ENCODE measurements at places on chromosomes 5 and 9.
A peak's percentile ranks its signal among the peaks of the same experiment; 100 is the strongest.

DNA sequence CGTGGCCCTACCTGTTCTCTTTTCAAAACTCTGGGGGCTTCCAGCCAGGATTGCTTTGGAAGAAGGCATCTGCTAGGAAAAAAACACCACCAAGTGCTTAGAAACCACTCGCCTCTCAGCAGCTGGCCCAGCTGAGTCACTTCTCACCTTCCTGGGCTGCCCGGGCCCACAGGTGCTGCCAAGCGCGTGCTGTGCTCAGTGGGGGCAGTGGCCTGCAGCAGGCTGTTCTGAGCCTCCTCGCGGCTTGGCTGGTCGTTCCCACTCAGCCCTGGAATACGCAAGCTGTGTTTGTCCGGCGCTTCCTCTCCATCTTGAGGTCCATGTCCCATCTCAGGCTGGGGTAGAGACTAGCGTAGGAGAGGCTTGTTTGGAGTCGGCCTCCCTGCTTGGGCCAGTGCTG, 102.5 kb upstream of the FCN2 start:
- no peak for DNase-seq

DNA sequence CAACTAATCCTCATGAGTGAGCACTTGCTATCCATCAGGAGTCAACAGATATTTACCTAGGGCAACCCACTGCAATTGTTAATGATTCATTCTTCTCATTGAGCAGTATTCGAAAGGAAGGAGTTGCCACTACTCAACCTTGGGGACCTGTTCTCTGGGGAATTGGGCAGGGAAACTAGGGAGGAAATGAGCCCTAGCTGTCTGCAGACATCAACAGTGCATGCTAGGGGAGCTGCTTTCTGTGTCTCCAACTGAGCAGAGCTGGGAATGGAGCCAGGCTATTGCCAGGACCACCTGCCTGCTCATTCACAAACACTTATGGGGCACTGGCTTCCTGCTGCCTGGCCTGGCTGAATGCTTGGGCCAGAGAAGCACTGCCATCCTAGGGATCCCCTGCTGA, 183.4 kb downstream of the TMEM38B start:
- no peak for DNase-seq

GRCh38 chr5:42929871-42930270, 110.2 kb downstream of the ANXA2R start:
- no peak for DNase-seq

- DNase-seq: no peak
These were observed 75.4 kb upstream of the SELENOP start for GRCh38 chr5:42887097-42887496.

DNA sequence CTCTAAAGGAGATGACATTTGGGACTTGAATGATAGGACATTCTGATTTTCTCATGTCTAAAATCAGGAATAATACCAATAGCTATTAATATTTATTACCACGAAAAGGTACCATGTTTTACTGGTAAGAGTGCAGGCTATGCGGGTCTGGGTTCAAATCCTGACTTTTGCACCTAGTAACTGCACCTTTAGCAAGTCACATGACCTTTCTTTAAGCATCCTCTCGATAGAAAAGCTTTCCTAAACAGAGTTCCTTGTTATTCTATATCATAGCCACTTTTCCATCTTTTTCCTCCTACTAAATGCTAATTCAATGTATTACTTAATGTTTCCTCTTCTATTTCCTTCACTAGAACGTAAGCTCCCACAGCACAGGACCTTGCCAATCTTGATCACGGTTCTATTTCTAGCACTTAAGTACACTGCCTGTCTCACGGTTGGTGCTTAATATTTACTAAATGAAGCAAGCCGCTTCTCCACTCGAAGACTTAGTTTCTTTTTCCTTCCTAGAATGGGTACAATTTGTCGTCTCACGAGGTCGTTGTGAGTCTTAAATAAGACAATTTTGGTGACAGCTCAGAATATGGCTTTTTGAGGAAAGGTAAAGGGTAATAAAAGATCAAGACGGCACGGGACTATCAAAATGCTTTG, 816 bp downstream of the RBM18 start:
- DNase-seq: peak; percentile 1

- no peak for DNase-seq
These were observed 50.9 kb upstream of the SUSD3 start for GRCh38 chr9:93007529-93008058.

GRCh38 chr5:147821766-147822165, 9.7 kb downstream of the SPINK1 start:
- no peak for DNase-seq

- no peak for DNase-seq
These were observed 41.6 kb downstream of the CAAP1 start for GRCh38 chr9:26850995-26851394.

- no peak for DNase-seq
These were observed 938.3 kb upstream of the PTPRD start for GRCh38 chr9:11551106-11551505.

DNA sequence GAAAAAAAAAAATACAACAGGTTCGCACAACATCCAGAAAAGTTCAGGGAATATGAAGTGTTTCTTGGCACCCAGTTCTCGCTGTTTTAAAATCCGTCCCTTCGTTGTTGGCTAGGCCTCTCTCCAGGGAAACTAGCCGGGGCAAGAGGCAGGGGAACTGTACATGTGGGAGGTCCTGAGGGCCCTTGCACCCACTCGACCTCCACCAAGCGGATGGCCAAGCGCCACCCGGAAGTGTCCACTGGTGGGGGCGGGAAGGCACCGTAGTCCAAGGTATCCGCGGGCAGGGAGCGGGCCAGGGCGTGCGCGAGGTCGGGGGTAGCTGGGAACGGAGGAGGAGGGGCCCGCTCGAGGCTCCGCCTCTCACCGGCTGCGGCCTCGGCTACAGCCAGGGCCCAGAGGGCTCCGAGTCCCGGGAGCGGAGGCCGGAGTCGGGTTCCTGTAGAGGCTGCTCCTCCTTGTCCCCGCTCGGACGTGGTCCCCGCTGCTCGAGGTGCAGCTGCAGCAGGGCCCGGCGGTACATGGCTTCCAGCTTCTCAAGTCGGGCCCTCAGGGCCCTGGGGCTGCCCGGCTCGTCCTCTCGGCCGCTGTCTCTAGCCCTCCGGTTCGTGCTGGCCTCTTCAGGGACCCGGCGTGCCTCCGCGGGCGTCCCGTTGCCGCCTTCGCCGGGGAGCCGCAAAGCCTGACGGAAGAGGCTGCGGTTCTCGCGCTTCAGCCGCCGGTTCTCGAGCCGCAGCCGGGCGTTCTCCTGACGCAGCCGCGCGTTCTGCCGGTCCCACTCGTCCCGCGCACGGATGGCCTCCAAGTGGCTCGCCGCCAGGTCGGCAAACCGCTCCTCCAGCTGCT, 720 bp downstream of the TUSC1 start:
- no peak for DNase-seq

DNA sequence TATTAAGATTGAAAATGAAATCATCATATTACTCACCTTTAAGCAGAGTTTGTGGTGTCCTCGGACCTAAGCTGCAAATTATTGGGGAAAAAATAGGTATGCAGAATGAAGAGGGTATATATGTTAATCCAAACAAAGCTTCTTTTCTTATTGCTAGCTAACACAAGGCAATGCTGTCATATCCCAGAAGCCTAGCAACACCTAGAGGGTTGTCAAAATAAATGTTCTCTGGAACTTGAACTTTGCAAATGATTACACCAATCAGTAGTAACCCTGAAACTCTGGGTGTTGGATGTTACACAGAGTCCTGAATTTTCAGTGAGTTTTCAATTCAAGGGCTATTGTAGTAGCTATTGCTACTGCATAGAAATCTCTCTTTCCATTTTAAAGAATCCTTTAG, at the start of gene C6:
C6 (minus strand) TSS at position 193 of the 400 bp plus-strand sequence. CDS start 10,302 bp downstream, outside the sequence.
- DNase-seq: no peak

GRCh38 chr9:120156376-120156775, 423.6 kb downstream of the CDK5RAP2 start:
- DNase-seq: no peak

DNA sequence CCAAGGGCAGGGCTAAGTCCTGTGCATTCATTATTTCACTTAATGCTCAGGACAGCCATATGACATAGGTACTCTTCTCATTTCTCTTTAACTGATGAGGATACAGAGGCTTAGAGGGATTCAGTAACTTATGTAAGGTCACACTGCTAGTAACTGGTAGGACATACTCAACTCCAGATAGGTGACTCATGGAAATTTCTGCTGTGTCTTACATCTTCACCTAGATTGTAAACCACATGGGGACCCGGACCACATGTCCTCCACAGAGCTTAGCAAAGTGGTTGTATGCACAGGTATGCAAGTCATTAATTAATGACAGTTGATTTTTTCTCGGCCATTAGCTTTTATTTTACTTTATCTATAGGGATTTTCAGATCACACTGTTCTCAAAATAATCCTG, 29.3 kb downstream of the SLC1A1 start:
- DNase-seq: no peak

DNA sequence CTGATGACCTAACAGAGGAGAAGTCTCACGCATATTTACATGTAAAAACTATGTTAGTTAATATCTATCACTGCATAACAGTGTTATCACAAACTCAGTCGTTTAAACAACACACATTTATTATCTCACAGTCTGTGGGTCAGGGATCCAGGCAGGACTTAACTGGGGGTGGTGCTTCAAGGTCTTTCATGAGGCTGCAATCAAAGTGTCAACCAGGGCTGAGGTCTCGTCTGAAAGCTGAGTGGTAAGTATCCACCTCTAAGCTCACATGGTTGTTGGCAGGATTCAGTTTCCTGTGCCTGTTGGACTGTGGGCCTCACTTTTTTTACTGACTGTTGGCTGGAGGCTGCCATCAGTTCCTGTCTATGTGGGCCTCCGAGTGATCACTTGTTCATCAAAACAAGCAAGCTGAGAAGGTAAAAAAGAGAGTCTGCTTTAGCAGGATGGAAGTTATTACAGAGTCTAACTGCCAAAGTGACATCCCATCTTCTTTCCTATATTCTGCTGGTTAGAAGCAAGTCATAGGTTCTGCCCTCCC, 188.6 kb downstream of the CARTPT start:
- DNase-seq: no peak

- DNase-seq: no peak
These were observed at the start of gene LPAR1 for GRCh38 chr9:111038331-111039230. TSS of gene LPAR1 (minus strand) at chr9:111038470. CDS start at chr9:110972117, 66,353 bp downstream.

DNA sequence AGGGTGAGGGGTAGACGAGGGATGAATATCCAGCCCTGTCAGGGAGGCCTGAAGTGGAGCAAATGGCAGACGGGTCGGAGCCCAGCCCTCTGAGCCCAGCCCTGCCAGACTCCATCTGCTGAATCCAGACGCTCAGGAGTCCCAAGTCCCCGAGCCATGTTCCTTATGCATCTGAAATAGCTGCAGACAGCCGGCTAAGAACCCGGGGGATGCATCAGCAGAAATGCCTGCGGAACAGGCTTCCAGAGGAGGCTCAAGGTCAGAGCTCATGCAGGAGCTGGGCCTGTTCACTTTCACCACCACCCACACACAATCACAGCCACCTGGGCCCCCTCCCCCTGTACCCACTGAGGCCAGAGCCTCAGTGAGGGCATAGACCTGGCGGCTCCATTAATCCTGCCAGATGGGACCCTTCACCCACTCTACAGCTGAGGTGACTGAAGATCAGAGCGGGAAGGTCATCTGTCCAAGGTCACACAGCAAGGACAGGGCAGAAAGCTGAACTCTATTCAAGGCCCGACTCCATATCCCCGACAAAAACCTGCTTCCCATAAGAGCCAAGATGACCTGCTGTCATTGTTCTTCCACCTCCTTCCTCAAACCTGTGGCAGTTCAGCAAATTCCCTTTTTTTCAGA, 24.4 kb upstream of the AKNA start:
- no peak for DNase-seq

DNA sequence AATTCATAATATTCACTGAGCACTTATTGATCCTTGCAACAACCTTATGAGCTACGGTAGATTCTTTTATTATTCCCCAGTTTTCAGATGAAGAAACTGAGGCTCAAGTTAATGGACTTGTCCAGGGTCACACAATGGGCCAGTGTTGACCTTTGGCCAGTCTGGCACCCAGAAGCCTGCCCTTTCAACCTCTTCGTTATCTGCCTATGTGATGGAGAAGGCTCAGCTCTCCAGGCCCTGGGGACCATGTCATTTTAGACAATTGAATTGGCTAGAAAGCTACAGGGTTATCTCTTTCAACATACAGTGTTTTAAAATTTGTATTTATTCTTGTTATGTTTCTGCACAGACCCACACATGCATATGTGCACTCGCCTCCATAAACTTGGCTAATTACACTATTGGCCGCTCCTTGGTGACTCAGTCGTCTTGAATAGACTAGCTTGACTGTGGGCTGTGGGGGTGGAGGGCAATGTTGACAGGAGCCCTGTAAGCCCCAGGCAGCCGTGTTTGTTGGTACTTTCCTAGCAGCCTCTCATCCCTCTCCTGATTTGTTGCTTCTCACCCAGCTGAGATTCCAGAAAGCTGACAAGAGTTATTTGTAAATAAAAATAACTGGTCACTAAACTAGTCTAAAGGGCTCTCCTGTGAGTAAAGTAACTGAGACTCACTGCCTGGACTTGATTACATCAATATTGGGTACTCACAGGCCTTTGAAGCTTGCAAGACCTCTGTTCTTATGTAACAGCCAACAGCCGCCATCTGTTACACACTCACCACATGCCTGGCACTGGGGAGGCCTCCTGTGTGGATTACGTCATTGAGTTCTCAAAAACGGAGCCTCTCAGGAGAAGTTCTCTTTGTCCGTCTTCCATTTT, 8.5 kb upstream of the ANGPTL2 start:
- no peak for DNase-seq

DNA sequence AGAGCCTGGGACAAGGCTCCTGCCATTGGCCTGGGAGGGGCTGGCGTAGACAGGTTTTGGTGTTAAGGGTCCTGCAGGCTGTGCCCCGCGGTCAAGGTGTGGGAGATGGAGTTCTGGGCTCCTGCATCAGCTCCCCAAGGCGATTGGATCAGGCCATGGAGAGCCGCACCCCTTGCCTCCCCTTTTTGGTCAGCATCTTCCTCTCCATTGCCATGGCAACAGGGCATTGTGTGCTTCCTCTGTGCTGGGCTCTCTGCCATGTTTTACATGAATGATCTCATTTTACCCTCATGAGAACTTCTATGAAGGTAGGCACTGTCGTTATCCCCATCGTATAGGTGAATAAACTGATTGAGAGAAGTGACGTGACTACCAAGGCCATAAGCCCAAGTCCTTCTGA, 344.3 kb upstream of the CLINT1 start:
- no peak for DNase-seq

DNA sequence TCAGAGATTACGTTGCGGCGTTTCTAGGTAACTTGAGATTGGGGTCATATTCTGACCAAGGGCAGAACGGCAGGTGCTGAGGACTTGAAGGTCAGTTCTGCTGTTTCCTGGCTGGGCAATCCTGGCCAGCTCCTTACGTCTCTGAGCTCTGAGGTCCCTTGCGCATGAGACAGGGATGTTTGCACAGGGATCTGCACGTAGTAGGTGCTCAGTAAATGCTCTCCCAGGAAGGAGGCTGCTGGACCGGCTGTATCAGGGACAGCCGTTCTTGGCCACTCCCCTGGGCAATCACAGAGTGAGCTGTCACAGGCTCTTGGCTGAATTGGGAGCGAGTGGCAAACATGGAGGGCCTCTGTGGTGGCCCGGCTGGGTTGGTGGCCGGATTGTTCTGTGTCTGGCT, 8.3 kb downstream of the NCS1 start:
- DNase-seq: no peak
